ENCODE measurements at places on chromosomes 1 and 21. TPM values are rescaled to one million over a fixed set of nuclear protein-coding genes. Genes with fewer than 3 reads are reported as not detected.

CASQ1 gene
- total RNA-seq = not detected

HSD3B1 gene
- not detected for total RNA-seq

WDR64 gene
- total RNA-seq = not detected

FMOD gene
- 0.93 TPM for total RNA-seq

CGN gene
- total RNA-seq = 0.12 TPM

ARHGAP30 gene
- not detected for total RNA-seq

SV2A gene
- total RNA-seq = 2.6 TPM

AKR7A3 gene
- total RNA-seq = 0.88 TPM

CD48 gene
- not detected for total RNA-seq

SEC16B gene
- 1.6 TPM for total RNA-seq

FAM3B gene
- not detected for total RNA-seq

LRRN2 gene
- 0.19 TPM for total RNA-seq

SLC9C2 gene
- total RNA-seq = not detected

CD5L gene
- total RNA-seq = not detected

GJC2 gene
- 0.53 TPM for total RNA-seq

PYHIN1 gene
- not detected for total RNA-seq

NOTCH2NLA gene
- 9.1 TPM for total RNA-seq

DYNLT5 gene
- total RNA-seq = 15.9 TPM

LCE3A gene
- total RNA-seq = not detected

PTPRF gene
- total RNA-seq = 345 TPM

AIRE gene
- not detected for total RNA-seq

SLC2A5 gene
- 0.18 TPM for total RNA-seq

S100A3 gene
- 6.9 TPM for total RNA-seq

WDR26 gene
- total RNA-seq = 88.5 TPM

AGT gene
- not detected for total RNA-seq

RHCE gene
- total RNA-seq = not detected

GJB3 gene
- 0.35 TPM for total RNA-seq

RPE65 gene
- total RNA-seq = not detected

SPAG17 gene
- total RNA-seq = 0.12 TPM

ACTA1 gene
- not detected for total RNA-seq

SPATA46 gene
- not detected for total RNA-seq

CCDC17 gene
- 1.9 TPM for total RNA-seq

C1QB gene
- not detected for total RNA-seq

ZNF593OS gene
- total RNA-seq = not detected

C1orf87 gene
- not detected for total RNA-seq

IFNLR1 gene
- total RNA-seq = 0.39 TPM

LCE1E gene
- not detected for total RNA-seq

SPRR1A gene
- not detected for total RNA-seq

FMO3 gene
- total RNA-seq = not detected

NUDC gene
- 87.2 TPM for total RNA-seq

MAST2 gene
- total RNA-seq = 23.1 TPM

SPRR2E gene
- total RNA-seq = not detected

REN gene
- 0.29 TPM for total RNA-seq

MATN1 gene
- not detected for total RNA-seq

STYXL2 gene
- total RNA-seq = not detected

GJB5 gene
- not detected for total RNA-seq

CLEC20A gene
- total RNA-seq = not detected

HSD11B1 gene
- total RNA-seq = not detected
